ENCODE measurements at places on chromosomes 6 and 20. TPM values are rescaled to one million over a fixed set of nuclear protein-coding genes. Genes with fewer than 3 reads are reported as not detected.

DNA sequence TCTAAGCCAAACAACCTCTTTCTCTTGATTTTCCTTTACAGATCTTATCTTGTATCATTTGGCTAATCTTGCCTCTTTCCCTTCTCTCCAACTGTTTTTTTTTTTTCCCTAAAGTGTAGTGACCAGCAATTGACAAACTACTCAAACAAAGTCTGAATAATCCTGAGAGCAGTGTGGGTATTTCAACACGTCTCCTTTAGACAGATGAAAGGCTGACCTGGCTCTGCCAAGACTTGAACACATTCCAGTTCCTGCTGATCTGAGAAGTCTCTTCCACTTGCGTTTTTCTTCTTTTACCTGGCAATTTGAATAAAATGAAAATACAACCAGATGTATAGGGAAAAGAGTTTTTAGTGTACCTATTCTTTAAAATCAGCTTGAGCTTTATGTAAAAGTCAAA lies 168.4 kb downstream of the GJA10 start:
- DNase-seq: peak; percentile 41

Gene PEDS1
- total RNA-seq: 28.8 TPM

DNA sequence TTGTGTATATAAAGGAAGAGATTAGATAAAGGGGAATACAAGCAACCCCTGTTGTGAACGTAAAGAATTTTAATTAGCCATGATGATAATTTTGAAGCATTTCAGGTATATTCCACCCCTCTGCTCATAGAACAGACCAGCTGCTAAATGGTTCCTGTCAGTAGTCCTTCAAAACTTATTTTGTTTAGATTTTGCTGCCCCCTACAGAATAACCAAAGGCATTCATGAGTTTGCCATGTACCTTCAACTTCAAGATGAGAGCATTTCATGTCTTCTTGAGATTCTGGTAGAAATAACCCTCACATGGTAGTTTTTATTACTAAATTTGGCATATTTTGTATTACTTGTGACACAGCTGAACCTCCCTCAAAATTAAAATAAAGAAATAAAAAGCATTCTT lies 1586.7 kb downstream of the HACE1 start:
- no peak for DNase-seq

- DNase-seq: peak; percentile 42
Measured at GRCh38 chr6:21360336-21360735, 233.2 kb upstream of the SOX4 start.

- no peak for DNase-seq
Measured at GRCh38 chr20:12199703-12200102, 282.0 kb downstream of the BTBD3 start.

- peak; percentile 22 for DNase-seq
Measured at GRCh38 chr6:131136021-131136786, 937 bp downstream of the AKAP7 start.

DNA sequence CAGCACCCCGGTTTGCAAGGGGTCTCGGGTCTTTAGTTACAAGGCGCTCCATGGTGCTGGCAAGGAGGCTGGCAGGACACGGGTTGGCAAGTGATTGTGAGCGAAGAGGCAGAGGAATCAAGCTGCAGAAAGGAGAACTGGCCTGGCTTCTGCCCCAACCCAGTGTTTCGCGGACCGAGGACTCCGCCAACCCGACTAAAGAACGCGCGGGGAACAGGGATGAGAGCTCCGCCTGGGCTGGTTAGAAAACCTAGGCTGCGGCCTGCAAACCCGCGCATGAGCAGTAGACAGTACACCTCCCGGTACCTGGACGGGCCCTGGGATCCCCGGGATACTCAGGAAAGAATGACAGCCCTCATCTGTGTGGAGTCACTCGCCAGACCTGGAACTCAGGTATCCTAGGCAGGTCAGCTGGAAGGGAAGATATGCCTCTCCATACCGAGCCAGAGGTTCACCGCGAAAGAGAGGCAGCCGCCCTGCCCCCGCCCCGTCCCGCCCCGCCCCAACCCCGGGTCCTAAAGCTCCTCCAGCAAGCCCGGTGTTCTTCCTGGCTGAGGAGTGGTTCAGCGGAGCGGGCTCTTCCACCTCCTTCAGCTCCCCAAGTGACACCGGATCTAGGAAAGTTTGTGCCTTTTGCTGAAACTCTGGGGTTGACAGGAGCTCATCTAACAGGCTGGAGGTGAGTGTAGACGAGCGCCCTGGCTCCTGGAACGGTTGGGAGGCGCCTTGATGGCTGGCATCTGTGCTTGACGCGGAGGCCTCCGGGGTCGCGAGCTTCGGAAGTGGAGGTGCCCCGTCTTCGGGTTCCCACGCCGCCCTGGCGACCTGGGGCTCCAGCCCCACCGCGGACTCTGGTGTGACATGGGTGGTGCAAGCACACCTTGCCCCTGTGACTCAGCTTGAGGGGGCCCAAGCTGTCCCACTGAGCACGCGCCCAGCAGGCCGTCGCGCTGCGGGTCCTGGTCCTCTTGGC lies 1847.3 kb upstream of the DEFB115 start:
- no peak for DNase-seq

DNA sequence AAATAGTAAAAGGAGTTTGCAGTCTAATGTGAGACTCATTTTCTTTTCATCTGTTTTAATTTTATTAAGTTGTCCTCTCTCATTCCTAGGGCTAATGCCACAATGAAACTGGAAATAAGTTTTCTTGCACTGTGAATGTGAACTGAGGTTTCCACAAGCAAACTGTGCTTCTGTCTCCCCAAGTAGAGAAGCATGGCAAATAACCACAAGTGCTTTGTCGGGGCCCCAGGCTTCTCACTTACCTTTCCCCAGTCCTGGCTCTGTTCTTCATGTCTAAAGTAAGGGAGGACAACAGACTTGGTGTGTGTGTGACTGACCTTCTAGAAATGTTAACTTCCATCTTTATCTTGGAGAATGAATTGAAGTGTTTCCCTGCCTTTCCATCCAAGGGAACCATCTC lies 80.8 kb downstream of the CBFA2T2 start:
- no peak for DNase-seq

Gene CALHM6
- total RNA-seq: 0.67 TPM

DNA sequence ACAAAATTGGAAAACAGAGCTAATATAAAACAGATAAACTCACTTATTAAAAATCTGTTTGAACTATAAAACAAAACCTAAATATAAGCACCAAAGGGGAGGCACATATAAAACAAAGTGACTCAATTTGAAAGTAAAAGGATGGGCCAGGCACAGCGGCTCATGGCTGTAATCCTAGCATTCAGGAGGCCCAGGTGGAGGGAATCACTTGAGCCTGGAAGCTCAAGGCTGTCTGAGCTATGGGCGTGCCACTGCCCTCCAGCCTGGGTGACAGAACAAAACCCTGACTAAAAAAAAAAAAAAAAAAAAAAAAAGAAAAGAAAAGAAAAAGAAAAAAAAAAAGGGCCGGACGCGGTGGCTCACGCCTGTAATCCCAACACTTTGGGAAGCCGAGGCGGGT lies 31.1 kb upstream of the SMAP1 start:
- no peak for DNase-seq

Gene MDC1
- total RNA-seq: 33.8 TPM

Gene UNC5CL
- 0.50 TPM for total RNA-seq

DNA sequence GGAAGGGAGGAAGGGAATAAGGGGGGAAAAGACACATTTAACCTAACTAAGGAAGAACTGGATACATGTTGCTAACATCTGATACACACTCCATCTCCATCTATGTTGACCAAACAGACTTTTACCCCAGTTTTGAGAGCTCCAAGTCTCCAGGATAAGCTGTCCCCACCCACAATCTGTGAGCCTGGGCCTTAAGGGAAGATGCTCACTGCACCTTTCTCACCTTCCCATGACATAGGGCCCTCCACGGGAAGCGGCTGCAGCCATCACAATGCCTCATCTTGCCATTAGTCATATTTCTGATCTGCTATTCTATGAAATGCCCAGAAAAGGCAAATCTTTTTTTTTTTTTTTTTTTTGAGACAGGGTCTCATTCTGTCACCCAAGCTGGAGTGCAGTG lies 126.6 kb upstream of the SALL4 start:
- no peak for DNase-seq

DNA sequence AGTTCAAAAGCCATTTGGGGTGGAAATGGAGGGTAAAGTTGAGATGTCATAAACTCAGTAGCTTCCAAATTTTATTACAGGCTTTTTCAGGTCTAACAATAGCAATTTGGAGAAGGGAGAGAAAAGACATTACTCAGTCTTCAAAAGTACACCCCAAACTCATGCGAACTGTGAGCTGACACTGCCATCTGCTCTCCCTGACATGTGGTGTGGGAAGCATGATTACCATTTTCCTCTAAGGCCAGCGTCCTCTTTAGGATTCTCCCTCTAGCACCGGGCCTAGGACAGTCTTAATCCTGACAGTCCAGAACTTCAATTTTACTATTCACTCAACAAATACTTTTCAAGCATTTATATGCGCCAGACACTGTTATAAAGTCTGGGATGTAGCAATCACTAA lies 536.0 kb upstream of the JARID2 start:
- DNase-seq: no peak

Gene BPIFA1
- not detected for total RNA-seq

Gene SLC17A5
- total RNA-seq: 6.3 TPM

Gene DNAAF9
- total RNA-seq: 23.7 TPM

- DNase-seq: no peak
Measured at GRCh38 chr6:111484633-111484930, 1.6 kb upstream of the REV3L start.

- no peak for DNase-seq
Measured at GRCh38 chr6:121498481-121499276, 63.2 kb downstream of the GJA1 start.

DNA sequence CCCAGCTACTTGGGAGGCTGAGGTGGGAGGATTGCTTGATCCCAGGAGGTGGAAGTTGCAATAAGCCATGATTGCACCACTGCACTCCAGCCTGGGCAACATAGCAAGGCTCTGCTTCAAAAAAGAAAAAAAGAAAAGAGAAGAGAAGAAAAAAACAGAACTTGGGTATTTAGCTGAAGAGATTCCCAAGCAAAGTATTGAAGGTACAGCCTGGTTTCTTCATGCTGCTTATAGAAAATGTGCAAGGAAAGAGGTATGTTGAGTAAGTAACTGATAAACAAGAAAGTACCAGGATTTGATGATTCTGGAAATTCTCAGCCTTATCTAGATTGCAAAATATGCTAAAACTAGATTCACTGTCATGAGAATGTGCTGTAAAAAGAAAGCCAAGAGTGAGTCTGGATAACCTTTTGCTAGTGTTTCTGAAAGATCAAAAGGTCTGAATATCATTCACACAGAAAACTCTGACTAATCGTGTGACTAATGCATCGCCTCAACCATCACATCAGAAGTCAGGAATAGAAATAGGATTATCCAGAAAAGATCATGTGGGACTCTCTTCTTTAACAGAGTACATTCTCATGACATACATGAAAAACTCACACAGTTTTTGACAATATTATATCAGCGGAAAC lies 32.4 kb upstream of the NOP56 start:
- DNase-seq: peak; percentile 68

Gene JPH2
- 14.2 TPM for total RNA-seq

Gene DCDC2
- total RNA-seq: 0.17 TPM

Gene CTCFL
- total RNA-seq: not detected

Gene SASH1
- 12.5 TPM for total RNA-seq

Gene PTCRA
- total RNA-seq: not detected

DNA sequence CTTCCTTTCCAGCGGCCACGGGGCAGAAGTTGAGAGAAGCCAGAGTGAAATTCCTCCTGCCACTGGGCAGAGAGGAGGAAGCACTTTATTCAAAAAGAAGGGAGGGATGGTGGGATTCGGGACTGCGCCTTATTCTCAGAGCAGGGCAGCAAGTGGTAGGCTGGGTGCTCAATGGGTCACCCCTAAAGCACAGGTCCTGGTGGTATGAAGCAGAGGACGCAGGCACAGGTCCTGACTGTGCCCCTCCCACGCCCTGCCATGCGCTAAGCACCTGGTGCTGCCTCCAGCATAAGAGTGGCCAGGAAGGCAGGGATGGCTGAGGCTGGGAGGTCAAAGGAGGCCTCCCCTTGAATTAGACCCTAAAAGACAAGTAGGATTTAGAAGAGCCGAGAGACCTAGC lies 4.9 kb upstream of the GRM4 start:
- DNase-seq: no peak

- no peak for DNase-seq
Measured at GRCh38 chr6:133992992-133993680, 40.1 kb downstream of the TBPL1 start.

All from mammary epithelial cell (primary cell).